ENCODE measurements at places on chromosomes 4 and X.

DNA sequence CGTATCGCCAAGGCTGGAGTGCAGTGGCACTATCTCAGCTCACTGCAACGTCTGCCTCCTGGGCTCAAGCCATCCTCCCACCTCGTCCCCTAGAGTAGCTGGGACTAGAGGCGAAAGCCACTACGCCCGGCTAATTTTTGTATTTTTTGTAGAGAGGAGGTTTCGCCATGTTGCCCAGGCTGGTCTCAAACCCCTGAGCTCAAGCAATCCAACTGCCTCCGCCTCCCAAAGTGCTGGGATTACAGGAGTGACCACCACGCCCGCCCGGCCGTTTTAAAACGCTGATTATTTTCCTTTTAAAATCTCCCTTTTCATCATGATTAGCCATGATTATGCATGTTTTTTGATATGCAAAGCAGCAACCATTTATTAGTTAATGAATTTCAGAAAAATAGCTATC is 2.2 kb downstream of the N4BP2 start:
- DNase-seq = no peak

DNA sequence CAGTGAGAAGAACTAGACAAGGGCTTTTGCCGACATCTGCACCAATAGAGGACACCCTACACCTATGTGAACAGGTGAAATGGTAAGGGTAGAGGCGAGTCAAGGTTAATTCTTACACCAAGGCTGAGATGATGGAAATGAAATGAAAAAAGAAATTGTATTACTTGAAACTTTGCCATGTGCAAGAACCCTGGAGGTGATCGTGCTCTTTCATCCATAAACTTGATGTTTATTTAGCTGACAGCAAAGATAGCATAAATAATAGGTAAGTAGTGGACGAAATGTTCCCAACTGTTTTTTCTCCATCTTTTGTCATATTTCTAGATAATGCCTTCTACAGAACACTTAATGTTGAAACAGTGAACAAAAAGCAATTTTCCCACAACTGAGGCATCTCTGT is 162.5 kb downstream of the BANK1 start:
- DNase-seq = no peak

GRCh38 chr4:5203993-5204310 is 152.7 kb downstream of the STK32B start:
- no peak for DNase-seq

DNA sequence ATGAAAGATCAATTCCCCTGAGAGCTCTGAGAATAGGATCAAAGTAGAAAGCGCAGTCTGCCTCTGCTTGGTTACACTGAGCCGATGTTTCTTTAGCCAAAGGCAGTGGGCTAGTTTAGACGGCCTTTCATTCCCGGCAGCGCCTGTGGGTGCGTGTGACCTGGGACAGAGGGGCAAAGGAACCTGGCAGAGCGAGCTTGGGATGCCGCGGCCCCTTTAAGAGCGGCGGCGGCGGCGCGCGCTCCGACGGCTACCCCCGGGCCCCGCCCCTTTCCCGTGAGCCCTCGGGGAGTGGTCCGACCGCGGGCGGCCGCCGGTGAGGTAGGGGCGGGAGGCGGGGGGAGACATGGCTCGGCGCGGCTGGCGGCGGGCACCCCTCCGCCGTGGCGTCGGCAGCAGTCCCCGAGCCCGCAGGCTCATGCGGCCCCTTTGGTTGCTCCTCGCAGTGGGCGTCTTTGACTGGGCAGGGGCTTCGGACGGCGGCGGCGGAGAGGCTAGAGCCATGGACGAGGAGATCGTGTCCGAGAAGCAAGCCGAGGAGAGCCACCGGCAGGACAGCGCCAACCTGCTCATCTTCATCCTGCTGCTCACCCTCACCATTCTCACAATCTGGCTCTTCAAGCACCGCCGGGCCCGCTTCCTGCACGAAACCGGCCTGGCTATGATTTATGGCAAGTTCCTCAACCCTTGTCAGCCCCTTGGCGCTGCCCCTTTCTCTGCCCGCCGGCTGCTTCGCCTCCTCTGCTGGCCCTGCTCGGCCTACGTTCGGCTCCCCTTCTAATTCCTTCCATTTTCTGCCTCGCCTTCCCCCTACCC is at the start of gene SLC9A6:
TSS of gene SLC9A6 (plus strand) at position 279 of the 816 bp plus-strand sequence. CDS start at position 503, 224 bp downstream.
- DNase-seq = peak; percentile 54

DNA sequence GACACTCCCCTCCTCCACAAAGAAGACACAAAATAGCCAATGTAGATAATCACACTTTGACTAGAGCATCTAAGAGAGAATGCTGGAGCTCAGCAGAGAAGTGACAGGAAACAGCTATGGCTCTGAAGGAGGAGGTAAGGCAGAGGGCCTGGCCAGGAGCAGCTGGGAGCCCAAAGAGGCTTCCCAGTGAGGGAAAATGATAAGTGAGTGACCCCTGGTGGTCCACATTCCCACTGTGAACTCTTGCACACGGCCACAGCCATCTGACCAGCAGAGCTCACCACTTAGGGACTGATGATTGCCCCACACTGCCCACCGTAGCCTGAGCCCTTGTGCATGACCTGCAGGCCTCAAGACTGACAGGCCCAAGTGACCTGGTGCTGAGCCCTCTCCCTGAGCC is 162.7 kb upstream of the GALNTL6 start:
- DNase-seq = peak; percentile 2

Measured in ACHN (cell line).